ENCODE measurements at places on chromosomes 13 and 19. TPM values are rescaled to one million over a fixed set of nuclear protein-coding genes. Genes with fewer than 3 reads are reported as not detected.
A peak's percentile ranks its signal among the peaks of the same experiment; 100 is the strongest.

DNA sequence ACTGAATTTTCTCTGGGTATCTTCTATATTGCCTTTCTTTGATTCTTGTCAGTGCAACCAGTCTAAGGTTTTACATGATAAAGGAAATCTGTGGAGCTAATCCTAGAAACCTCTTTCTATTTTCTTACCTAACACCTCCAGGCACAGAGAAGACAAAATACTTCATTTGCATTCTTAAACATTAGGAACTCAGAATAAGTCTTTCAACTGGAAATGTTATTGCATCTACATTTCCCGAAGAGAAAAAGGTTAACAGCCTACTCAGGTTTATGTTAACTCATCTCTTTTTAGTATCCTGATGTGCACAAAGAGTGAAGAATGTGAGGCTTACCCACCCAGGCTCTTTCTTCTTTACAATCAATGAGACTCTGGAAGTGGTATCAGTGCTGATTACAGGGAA is 106.7 kb downstream of the PCCA start:
- no peak for DNase-seq
- H3K4me1 ChIP-seq = no peaks in the 10 kb centered on the region
- H3K36me3 ChIP-seq = no peaks in the 10 kb centered on the region
- H3K4me3 ChIP-seq = no peak overlapping the region

GRCh38 chr13:37070956-37071355 is 11.5 kb upstream of the SUPT20H start:
- no peaks in the 10 kb centered on the region for H3K27me3 ChIP-seq
- H3K36me3 ChIP-seq = no peaks in the 10 kb centered on the region
- no peak overlapping the region for H3K4me3 ChIP-seq
- DNase-seq = no peak
- H3K4me1 ChIP-seq = no peaks in the 10 kb centered on the region

- peak overlapping the region; percentile 30 for H3K27ac ChIP-seq
- no peaks in the 10 kb centered on the region for H3K27me3 ChIP-seq
- H3K4me1 ChIP-seq = peaks cover 34% of the 10 kb centered on the region
- no peaks in the 10 kb centered on the region for H3K36me3 ChIP-seq
- no peak overlapping the region for H3K4me3 ChIP-seq
Observed at GRCh38 chr13:39527961-39528660, 74.9 kb downstream of the LHFPL6 start.

AMH gene
- 6.9 TPM for total RNA-seq

GRCh38 chr13:50921706-50922105 is 12.1 kb downstream of the RNASEH2B start:
- H3K27ac ChIP-seq = no peak overlapping the region
- H3K27me3 ChIP-seq = no peaks in the 10 kb centered on the region
- peaks cover 28% of the 10 kb centered on the region for H3K36me3 ChIP-seq
- no peaks in the 10 kb centered on the region for H3K4me1 ChIP-seq
- no peak overlapping the region for H3K4me3 ChIP-seq

DNA sequence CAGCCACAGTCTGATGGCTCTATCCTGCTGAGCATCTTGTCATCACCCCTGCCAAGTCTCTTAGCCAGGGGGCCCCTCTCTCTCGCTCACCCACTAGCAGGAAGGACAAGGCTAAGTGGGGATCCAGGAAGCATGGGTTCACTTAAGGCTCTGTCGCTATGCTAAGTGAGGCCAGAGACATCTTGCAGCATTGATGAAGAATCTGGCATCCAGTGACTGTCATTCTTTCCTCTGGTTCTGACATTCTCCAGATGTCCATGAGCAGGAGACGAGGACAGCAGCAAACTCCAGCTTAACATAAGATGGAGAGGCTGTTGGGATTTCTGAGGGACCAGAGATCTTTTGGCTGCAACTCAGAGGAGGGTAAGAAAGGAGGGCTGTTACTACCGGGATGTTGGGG is 230.2 kb downstream of the TSHZ3 start:
- peaks cover 26% of the 10 kb centered on the region for H3K27me3 ChIP-seq
- H3K36me3 ChIP-seq = no peaks in the 10 kb centered on the region
- no peak overlapping the region for H3K27ac ChIP-seq
- no peak for DNase-seq
- no peak overlapping the region for H3K4me3 ChIP-seq
